ENCODE measurements at places on chromosomes 11 and 22. TPM values are rescaled to one million over a fixed set of nuclear protein-coding genes. Genes with fewer than 3 reads are reported as not detected.

The CADM1 gene
- 2.4 TPM for polyA plus RNA-seq

The MMP11 gene
- 1.7 TPM for polyA plus RNA-seq

- no peaks in the 10 kb centered on the region for H3K4me1 ChIP-seq
- H3K36me3 ChIP-seq, result no peaks in the 10 kb centered on the region
- DNase-seq, result no peak
- H3K27me3 ChIP-seq, result no peaks in the 10 kb centered on the region
Measured at GRCh38 chr11:44690651-44691050, 36.1 kb upstream of the TSPAN18 start.

DNA sequence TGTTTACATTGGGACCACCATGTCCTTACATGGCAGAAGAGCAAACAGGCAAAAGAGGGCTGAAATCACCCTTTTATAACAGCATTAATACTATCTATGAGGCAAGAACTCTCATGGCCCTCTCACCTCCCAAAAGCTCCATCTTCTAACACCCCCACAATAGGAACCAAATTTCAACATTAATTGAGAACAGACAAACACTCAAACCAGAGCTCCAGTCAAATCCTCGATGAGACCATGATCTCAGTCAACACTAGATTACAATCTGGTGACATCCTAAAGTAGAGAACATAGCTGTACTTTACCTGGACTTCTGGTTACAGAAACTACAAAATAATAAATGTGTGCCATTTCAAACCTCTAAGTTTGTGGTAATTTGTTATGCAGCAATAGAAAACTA is 25.1 kb downstream of the OR2AG2 start:
- no peak overlapping the region for H3K27ac ChIP-seq
- no peaks in the 10 kb centered on the region for H3K27me3 ChIP-seq
- no peaks in the 10 kb centered on the region for H3K4me1 ChIP-seq
- no peak overlapping the region for H3K4me3 ChIP-seq

- H3K27me3 ChIP-seq, result peaks cover 10% of the 10 kb centered on the region
- no peak overlapping the region for H3K27ac ChIP-seq
- H3K4me3 ChIP-seq, result no peak overlapping the region
- no peak for DNase-seq
Measured at GRCh38 chr11:111336582-111337256, 38.4 kb downstream of the POU2AF3 start.

DNA sequence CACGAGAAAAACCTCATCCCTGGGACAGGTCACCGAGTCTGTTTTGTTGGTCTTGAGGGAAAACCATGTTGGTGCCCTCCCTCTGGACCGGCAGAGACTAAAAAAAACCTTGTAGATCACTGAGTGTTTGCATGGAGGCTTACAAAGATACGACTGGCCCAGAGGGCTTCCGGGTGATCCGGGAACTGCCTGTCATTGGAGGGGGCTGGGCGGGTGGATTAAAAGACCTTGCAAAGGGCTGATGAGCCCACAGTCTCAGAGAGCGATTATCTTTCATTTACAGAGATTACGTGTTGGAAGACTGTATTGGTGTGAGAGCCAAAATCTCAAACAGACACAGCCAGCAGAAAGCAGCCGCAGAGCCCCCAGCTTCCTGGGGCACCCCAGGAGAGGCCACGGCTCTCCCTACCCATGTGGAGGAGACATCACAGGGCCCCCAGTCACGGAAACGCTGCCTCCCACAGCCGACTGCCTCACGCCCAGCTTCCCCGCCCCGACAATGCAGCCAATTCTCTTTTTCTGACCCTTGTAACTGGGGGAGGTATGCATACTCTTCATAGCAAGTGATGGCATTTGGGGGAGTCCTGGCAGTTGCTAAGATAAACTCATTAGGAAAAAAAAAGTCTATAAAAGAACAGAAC is 426.4 kb downstream of the CTTN start:
- H3K27ac ChIP-seq, result no peak overlapping the region
- H3K27me3 ChIP-seq, result peaks cover 2% of the 10 kb centered on the region
- no peaks in the 10 kb centered on the region for H3K4me1 ChIP-seq
- DNase-seq, result no peak
- no peak overlapping the region for H3K4me3 ChIP-seq

GRCh38 chr11:6653097-6653496 is 2.5 kb downstream of the DCHS1 start:
- H3K27ac ChIP-seq, result no peak overlapping the region
- no peak overlapping the region for H3K4me3 ChIP-seq
- H3K4me1 ChIP-seq, result no peaks in the 10 kb centered on the region
- H3K36me3 ChIP-seq, result no peaks in the 10 kb centered on the region

DNA sequence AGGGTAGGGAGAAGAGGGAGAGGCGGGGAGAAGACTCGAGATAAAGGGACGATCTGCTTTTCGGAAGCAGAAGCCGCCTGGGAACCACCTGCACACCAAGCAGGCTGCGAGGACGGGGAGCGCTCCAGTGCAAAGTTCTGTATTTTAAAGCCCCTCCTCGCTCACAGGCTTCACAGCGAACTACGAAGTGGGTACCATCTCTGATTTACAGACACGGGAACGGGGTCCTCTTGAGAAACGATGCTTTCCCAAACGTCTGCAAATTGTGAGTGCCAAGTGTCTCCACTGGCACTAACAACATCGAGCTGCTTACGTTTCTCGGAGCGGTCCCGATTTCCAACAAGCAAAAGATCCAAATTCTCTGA is 700 bp upstream of the STX3 start:
- DNase-seq, result no peak
- H3K4me1 ChIP-seq, result peaks cover 29% of the 10 kb centered on the region

The GRAP2 gene
- polyA plus RNA-seq, result 46.0 TPM

DNA sequence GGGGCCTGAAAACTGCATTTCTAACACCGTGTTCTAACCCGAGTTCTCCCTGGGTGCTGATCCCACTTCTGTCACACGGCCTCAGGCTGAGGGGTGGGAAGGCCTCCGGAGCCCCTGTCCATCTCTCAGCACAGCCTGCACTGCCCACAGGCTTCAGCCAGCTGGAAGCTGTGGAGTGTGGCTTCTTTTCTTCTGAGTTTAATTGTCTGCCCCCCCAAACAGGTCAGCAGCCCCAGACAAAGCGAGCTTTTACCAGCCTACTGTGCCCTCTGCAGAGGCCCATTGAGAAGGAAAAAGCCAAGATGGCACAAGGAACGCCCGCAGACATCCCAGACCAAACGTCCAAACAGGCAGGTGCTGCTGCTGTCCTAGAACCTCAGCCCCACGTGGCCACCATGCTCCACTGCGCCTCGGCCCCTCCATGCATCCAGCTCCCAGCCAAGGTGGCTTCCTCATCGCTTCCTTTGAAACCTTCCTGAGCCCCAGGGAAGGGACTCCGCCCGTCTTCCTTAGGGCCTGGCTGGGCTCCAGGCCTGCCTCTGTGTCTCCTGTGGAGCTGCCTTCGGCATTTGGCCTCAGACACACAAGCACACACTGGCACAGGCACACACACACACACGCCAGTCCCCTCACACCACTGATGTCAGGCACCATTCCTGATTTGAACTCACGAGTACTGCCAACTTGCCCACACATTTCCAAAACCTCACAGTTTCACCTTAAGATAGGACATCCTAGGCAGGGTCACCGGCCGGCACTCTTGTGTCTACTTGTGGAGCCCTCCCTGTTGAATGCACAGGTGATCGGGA is 1.7 kb downstream of the MOB2 start:
- no peaks in the 10 kb centered on the region for H3K36me3 ChIP-seq
- no peak overlapping the region for H3K27ac ChIP-seq
- no peaks in the 10 kb centered on the region for H3K27me3 ChIP-seq
- no peak for DNase-seq

- H3K36me3 ChIP-seq, result no peaks in the 10 kb centered on the region
- H3K4me3 ChIP-seq, result no peak overlapping the region
- no peaks in the 10 kb centered on the region for H3K4me1 ChIP-seq
Measured at GRCh38 chr11:77424644-77425043, 49.2 kb downstream of the PAK1 start.

GRCh38 chr11:16293204-16293681 is 63.1 kb downstream of the SOX6 start:
- H3K4me1 ChIP-seq, result no peaks in the 10 kb centered on the region
- H3K36me3 ChIP-seq, result no peaks in the 10 kb centered on the region
- DNase-seq, result no peak
- H3K4me3 ChIP-seq, result no peak overlapping the region

DNA sequence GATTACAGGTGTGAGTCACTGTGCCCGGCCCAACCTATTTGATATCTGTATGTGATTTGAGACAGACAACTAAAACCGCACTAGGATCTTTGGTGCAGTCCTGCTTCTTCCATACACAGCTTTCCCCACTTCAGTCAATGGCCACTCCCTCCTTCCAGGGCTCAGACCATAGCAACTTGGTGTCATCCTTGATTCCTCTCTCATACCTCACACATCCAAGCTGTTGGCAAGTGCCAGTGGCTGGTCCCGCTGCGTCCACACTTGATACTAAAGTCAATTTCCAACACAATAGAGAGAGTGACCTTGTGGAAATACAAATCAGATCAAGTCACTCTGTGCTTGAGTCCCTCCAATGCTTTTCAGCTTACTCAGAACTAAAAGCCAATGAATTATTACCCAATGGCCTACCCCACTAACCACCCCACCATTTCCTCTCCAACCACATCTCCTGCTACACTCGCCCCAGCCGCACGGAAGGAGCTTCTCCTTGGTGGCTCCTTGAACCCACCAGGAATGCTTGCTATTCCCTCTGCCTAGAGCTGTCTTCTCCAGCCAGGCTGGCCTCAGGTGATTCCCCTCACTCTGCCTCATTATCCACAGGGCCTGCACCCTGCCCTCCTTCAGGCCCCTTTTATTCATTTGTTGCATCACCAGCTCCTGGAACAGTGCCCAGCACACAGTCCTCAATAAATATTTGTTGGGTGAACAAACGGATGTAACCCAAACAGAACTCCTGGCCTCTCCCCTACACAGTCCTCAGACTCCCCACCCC is 12.9 kb downstream of the ABTB2 start:
- DNase-seq, result no peak
- no peaks in the 10 kb centered on the region for H3K4me1 ChIP-seq
- no peaks in the 10 kb centered on the region for H3K27me3 ChIP-seq
- H3K27ac ChIP-seq, result no peak overlapping the region

DNA sequence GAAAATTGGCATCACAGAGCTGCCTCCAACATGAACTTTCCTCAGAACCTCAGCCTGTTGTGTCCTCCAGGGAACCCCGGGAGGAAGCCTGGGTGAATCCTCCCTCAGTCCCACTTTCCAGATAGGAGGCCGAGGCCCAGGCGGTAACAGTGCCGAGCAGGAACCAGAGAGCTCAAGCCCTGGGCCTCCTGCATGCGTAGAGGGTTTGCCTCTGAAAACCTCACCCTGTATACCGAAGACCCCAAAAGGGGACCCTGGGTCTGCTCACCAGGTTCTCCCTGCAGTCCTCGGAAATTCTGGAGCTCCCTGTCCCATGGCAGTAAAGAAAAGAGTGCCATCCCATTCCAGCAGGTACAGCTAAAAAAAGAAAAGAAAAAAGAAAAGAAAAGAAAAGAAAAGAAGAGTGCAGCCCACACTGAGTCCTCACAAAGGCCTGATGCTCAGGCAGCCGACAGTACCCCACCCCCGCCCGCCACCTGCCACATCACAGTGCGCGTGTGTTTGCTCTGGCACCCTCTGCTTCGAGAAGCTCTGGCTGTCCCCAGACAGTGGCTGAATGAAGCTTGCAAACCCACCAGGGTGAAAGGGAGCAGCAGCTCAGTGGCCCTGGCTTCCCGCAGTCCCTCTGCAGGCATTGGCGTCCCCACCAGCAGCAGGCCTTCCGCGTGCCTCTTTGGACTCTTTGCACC is 28.4 kb upstream of the FADD start:
- H3K4me1 ChIP-seq, result no peaks in the 10 kb centered on the region
- no peak overlapping the region for H3K27ac ChIP-seq
- H3K27me3 ChIP-seq, result no peaks in the 10 kb centered on the region
- no peak for DNase-seq
- no peak overlapping the region for H3K4me3 ChIP-seq

The ZNHIT2 gene
- 25.8 TPM for polyA plus RNA-seq

The TRIM29 gene
- not detected for polyA plus RNA-seq

- H3K4me3 ChIP-seq, result no peak overlapping the region
- H3K36me3 ChIP-seq, result no peaks in the 10 kb centered on the region
- no peak for DNase-seq
- H3K4me1 ChIP-seq, result no peaks in the 10 kb centered on the region
- no peak overlapping the region for H3K27ac ChIP-seq
Measured at GRCh38 chr11:82406611-82407010, 327.1 kb downstream of the FAM181B start.

- no peak overlapping the region for H3K27ac ChIP-seq
- no peaks in the 10 kb centered on the region for H3K4me1 ChIP-seq
- H3K27me3 ChIP-seq, result peaks cover 8% of the 10 kb centered on the region
- no peaks in the 10 kb centered on the region for H3K36me3 ChIP-seq
- DNase-seq, result no peak
Measured at GRCh38 chr22:39463931-39464390, 7.1 kb downstream of the MGAT3 start.

DNA sequence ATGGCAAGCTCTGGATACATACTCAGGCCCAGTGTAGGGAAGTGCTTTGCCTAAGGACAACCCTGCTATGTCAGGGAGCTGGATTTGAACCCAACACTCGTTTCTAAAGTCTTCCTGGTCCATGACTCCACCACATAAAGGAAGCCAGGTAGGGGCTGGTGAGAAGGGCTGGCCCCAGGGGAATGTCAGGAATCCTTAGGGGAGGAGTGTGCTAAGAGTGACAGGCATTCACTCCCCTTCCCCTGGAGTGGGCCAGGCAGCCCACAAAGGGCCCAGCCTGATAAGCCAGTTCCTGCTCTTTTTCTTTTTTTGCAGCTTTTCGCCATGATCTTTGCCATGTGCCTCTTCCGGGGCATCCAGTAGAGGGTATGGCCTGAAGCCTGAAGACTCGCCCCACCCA is 21.9 kb downstream of the TP53I11 start:
- no peaks in the 10 kb centered on the region for H3K36me3 ChIP-seq
- H3K4me3 ChIP-seq, result no peak overlapping the region
- DNase-seq, result no peak
- no peak overlapping the region for H3K27ac ChIP-seq

DNA sequence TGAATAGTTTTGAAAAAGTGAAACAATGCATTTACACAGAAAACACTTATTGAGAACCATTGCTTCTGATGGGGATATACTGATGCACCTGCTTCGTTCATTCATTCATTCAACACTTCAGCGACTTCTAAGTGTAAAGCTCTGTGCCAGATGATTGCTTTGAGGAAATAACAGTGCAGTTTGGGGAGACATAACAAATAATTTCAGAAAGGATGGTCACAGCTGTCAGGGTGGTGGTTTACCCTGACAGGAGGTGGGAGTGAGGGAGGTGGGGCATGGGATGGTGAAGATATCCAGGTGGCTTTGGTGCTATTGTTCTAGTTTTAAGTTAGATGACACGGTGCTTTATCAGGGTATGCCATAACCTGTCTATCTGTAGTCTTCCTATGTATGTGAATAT is 344.1 kb downstream of the LARGE1 start:
- H3K27ac ChIP-seq, result no peak overlapping the region
- no peak for DNase-seq
- H3K4me1 ChIP-seq, result no peaks in the 10 kb centered on the region
- peaks cover 4% of the 10 kb centered on the region for H3K27me3 ChIP-seq
- H3K4me3 ChIP-seq, result no peak overlapping the region

GRCh38 chr11:32884770-32885384 is 7.7 kb upstream of the QSER1 start:
- no peak overlapping the region for H3K4me3 ChIP-seq
- no peaks in the 10 kb centered on the region for H3K36me3 ChIP-seq
- H3K27me3 ChIP-seq, result peaks cover 6% of the 10 kb centered on the region

GRCh38 chr11:8221917-8222495 is 41.7 kb downstream of the LMO1 start:
- peaks cover 15% of the 10 kb centered on the region for H3K4me1 ChIP-seq
- H3K36me3 ChIP-seq, result no peaks in the 10 kb centered on the region
- H3K4me3 ChIP-seq, result no peak overlapping the region
- no peak overlapping the region for H3K27ac ChIP-seq

Data from immature natural killer cell (primary cell).